GM12878 (cell line): ENCODE measurements at places on chromosomes 12 and 14.

DNA sequence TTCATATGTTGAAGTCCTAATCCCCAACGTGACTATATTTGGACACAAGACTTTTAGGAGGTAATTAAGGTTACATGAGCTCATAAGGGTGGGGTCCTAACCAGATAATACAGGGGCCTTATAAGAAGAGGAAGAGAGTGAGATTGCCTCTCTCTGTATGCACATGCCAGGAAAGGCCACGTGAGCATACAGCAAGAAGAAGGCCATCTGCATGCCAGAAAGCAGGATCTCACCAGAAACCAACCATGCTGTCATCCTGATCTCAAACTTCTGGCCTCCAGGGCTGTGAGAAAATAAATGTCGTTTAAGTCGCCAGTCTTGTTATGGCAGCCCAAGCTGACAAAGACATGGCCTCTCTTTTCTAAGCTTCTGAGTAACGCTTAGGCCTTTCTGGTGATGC lies 69.0 kb upstream of the GPHB5 start:
- DNase-seq = no peak

DNA sequence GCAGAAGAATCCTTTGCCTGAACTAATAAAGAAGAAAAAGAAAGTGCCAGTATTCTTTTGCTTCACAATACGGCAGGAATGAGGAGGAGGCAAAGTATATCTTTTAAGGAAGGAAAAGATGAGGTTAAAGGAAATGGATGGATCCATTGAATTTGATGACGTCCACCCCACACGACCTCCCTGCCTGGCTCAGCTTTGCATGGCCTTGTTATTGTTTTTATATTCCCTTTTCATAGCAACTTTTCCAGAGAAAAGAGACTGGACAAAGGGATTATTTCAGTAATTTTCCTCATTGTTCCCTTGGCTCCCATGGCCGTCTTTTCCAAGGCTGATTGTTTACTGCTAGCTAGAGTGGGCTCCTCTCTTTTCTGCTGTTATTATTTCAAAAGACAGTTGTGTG lies 123.2 kb upstream of the SEL1L start:
- DNase-seq = no peak

DNA sequence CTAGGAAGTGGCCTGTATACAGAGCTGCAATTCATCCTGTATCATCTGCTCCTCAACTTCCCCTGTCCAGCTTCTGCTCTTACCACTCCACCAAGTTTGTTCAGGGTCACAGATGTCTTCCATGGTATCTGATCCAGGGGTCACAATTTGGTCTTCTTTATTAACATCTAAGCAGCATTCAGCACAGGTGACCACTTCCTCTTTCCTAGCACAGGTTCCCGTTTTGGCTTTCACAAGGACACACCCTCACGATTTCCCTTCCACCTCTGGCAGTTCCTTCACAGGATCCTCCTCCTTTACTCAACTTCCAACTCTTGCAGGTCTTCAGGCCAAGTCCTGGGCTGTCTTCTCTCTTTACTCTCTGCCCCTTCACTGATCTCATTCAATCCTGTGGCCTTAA lies 93.6 kb downstream of the TTC7B start:
- no peak for DNase-seq

- no peak for DNase-seq
Measured at GRCh38 chr12:47725091-47725772, at the start of gene ENDOU. TSS of gene ENDOU (minus strand) at chr12:47725490. CDS start at chr12:47725413, 77 bp downstream.

DNA sequence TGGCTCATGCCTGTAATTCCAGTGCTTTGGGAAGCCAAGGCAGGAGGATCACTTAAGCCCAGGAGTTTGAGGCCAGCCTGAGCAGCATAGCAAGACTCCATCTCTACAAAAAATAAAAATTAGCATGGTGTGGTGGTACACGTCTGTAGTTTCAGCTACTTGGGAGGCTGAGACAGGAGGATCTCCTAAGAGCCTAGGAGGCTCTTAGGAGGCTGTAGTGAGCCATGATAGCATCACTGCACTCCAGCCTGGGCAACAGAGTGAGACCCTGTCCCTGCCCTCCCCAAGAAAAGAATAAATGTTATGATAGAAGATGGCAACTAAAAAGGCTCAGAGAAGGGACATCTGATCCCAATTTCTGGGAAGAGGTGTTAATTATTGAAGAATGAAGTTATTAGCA lies 3.2 kb upstream of the MANSC1 start:
- no peak for DNase-seq

DNA sequence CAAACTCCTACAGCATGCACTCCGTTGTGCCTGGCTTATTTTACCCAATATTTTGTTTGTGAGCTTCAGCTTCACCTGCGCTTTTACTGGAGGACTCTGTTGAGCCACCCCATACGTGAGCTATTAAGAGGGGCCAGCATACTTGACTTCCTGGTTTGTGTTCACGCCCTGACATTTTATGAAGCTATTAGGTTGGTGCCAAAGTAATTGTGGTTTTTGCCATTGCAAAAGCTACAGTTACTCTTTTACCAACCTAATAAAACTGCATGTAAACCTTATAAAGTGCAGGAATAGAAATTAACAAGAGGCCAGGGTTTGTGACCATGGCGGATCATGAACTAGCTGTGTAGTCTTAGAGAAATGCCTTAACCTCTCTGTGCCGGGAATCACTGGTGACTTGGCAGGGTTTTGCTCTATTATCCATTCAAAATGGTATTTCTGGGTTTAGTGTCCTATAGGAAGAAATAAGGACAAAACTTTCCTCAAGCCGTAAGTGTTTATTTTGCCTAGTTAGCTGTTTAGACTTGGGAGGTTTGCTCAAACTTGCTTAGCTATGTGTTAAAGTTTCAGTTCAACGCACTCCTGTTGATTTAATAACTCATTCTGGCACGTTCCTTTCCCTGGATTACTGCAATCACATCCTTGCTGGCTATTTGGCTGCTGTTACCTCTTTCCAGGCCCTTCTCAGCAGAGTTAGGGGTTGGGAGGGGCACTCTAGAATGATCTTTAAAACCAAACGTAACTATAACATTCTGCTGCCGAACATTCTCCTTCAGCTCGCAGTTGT lies 1027.6 kb downstream of the BCL11B start:
- DNase-seq = no peak

GRCh38 chr14:21168055-21168454 lies 12.2 kb upstream of the OR5AU1 start:
- no peak for DNase-seq

DNA sequence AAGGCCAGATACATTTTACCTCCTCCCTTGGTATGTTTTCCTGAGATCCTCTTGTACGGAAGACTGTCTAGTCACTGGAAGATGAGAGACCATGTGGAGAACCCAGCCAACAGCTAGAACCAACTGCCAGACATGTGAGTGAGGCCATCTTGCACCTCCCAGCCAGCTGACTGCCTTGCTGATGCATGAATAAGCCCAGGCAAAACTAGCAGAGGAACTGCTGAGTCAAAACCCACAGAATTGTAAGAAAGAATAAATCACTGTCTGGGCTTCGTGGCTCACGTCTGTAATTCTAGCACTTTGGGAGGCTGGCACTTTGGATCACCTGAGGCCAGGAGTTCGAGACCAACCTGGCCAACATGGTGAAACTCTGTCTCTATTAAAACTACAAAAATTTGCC lies 160.0 kb downstream of the TPH2 start:
- no peak for DNase-seq
